ENCODE measurements at places on chromosomes 5 and 9.

DNA sequence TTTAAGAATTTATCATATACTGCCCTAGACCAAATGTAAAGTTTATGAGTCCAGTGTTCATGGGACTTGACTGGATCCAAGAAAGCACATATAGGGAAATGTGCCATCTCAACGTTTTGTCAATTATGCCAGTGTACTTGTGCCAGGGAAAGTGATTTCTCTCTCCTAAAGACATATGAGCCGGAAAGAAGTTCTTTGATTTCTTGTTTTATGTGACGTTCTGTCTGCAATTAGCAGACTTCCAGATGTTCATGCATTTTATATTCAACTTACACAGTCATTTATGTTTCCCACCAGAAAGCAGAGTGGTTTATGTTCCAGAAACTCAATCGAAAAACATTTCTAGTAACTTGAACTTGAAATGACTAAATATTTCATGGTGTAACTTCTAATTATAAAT is 203.8 kb downstream of the FAM170A start:
- no peak for DNase-seq

GRCh38 chr5:137016783-137017324 is 482.3 kb downstream of the SPOCK1 start:
- DNase-seq: no peak

- no peak for DNase-seq
These were observed 188.0 kb downstream of the ELAVL2 start for GRCh38 chr9:23638011-23638410.

GRCh38 chr5:98780390-98780789 is 6.9 kb downstream of the RGMB start:
- no peak for DNase-seq

- DNase-seq: peak; percentile 64
These were observed 12.2 kb downstream of the KLHL9 start for GRCh38 chr9:21322911-21323461.

DNA sequence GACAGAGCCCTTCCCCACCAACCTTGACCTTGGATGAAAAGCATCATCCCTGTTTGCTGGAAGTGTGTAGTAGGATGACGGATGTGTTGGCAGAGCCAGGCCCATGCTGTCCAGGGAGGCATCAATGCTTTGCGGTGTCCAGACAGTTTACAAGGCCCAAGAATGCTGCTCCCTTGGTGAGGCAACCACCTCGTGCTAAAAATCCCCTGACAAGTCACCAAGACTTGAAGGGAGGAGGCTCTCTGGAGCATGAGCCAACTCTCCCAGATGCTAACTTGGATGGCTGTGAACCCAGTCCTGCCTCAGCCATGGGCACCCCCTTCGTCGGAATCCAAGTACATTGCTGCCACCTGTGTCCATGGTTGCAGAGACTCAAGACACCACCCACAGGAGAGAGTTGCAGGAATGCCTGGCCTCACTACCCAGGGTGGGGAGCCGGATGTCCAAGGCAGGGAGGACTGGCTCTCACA is 9.5 kb upstream of the NKD2 start:
- DNase-seq: no peak

DNA sequence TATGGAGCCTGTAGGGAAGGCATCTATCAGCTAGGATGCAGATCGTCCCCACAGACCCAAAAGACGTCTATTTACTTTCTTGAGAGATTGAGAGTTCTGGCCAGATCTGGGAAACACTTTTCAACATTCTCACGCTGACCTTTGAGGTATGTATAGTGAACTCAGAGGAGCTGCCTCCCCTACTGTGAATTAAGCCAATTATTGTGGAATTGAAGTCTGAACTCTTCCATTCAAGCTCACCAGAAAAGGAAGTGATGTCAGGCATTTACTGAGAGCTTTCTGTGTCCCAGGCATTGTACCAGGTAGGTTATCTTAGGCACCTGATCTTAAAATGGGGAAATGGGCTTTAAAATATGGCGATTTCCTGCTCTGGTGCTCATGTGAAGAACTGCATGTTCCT is 136.5 kb downstream of the SV2C start:
- no peak for DNase-seq

DNA sequence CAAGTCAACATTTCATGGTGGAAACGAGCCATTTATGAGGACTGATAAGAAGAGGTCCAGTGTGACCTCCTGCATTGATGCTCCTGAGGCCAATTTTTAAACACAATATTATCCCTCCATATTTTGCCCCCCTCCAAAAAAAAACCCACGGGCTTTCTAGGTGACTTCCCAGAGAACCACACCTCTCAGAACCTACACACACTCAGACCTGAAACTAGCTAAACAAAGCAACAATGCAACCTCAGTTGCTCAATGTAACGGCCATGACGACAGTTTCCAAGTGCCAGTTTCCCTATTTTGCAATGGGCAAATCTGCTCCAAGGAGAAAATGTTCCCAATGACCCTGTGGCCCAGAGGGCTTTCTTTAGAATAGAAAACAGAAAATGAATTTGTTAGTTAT is 3.5 kb downstream of the NRG2 start:
- DNase-seq: no peak

GRCh38 chr5:119752921-119753886 is 123.8 kb downstream of the FAM170A start:
- no peak for DNase-seq
